ENCODE measurements at places on chromosomes 11 and 22.

DNA sequence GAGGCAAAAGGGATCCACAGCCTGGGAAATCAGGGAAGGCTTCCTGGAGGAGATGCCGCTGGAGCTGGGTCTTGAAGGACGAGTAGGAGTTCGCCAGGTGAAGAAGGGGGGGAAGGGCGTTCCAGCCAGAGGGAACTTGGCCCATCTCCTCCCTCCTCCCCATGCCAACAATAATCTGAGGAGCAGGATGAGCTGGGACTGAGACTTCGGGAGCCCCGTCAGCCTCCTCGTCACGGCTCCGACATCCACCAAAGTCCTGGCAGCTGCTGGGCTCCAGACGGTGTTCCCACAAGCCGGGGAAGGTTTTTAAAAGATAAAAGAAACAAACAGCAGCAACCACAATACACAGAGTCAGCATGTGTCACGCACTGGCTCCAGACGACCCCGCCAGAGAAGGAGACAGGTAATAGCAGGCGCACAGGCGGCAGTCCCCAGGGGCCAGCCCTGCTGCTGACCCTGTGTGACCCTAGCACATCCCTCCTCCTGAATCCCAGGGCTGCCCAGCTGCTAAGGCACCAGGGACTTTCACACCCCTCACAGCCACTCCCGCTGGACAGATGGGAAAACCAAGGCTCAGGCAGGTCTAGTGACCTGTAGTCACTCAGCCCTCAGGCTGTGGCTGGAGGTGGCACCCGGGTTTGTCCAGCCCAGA lies 37.3 kb downstream of the NUP50 start:
- no peak for DNase-seq

DNA sequence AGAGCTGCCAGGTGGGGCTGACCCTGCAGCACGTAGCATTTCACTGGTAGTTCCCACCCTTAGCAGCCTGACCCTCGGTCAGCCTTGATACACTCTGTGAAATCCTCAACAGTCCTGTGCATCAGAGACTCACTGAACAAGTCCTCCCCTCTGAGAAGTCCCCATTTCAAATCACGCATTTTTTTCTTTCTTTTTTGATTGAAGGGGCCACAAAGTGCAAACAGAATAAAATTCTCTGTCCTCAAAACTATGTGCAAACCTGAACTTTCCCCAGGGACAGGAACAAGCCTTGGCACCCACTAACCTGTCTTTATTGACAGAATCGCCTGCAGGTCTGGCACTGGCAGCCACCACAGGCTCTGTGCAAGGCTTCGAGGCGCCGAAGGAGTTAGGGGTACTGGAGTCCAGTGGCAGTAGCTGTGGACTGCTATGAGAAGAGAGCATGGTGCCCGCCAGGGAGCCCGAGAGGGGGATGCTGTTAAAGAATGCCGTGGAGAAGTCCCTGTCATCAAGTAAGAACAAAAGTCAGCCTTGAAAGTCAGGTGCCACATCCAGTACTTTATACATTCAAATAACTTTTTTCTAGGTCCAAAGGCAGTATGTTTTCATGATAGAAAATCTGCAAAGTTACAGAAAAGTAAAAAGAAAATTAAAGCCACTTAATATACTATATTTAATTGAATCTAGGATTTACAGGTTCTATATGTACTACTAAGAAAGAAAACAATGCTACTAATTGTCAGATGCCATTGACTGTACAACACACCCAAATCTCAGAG lies 53.8 kb downstream of the HIRA start:
- DNase-seq = no peak

DNA sequence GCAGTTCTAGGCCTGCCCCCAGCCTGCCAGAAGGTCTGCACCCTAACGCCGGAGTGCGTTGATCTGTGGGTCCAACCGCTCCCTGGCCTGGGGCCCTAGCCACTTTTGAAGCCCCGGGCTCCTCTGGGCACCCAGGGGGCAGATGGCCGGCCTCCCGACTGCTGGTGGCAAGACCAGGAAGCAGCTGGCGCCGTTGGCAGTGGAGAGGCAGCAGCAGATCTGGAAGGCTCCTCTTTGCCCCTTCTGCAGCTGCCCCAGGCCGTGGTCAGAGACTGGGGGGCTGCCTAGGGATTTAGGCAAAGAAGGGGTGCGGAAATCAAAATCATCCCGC lies 445 bp upstream of the VWCE start:
- DNase-seq = no peak

DNA sequence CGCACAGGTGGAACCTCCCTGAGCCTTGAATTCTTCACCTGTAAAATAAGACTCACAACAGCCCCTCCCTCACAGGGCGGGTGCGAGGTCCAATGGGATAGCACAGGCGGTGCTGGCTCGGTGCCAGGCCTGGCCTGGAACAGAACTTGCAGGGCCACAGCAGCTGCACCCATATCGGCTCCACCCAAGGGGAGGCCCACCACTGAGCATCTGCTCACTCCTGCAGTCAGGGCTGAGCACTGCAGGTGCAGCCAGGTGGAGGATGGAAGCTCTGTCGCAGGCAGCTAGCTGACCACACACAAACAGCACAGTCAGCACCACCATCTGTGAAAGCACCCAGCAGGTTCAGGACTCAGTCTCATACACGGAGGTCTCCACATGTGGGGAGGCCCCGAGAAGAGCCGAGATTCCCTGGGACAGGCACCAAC lies 19.6 kb downstream of the VPS37C start:
- no peak for DNase-seq

DNA sequence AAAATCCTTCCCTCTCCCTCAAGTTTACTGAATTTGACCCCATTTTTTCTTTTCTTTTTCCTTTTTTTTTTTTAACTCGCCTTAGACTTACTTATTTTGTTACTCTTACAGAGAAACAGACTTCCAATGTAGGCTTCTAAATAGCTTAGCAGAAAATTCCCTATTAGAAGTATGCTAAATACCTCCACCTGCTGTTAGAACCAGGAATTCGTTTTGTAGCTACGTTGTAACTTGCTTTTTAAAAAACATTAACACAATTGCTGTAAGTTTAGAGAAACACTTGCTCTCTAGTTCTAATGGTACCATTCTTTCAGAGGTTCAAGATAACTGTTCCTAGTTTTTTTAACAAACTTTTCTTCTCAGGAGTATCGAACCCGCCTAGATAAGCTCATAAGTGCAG lies 324.2 kb downstream of the DCDC1 start:
- DNase-seq = no peak

DNA sequence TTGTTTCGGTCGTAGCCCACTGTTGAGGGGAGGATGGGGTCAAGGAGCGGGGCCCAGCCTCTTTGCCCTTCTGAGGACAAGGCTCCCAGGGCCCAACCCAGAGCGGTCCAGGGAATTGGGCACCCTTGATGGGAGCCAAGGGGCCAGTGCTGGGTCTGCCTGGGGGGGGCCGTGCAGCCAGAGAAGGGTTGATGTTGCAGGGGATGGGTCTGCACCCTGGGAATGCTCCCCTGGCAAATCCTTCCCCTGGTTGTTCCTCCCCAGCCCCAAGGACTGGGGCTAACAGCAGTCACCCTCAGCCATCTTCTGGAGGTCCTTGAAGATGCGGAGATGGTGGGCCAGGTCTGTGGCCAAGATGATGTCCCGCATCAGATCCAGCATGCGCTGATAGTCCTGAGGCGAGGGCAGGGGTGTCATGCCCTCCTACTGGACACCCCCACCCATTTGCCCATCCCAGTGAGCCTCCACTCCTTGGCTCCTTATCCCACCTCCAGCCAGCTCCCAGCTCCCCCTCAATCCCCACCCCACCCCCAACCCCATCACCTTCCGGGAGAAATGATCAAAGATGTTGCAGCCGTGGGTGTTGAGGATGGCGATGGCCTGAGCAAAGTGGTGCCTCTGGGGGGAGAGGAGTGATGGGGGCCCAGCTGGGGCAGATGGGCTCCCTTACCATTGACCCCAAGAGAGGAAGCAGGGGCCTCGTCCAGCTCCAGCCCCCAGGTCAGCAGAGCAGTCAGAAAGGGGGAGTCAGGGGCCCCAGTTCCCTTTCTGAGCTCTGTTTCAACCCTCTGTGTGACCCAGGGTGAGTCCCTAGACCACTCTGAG lies 95.0 kb downstream of the PDE2A start:
- no peak for DNase-seq

DNA sequence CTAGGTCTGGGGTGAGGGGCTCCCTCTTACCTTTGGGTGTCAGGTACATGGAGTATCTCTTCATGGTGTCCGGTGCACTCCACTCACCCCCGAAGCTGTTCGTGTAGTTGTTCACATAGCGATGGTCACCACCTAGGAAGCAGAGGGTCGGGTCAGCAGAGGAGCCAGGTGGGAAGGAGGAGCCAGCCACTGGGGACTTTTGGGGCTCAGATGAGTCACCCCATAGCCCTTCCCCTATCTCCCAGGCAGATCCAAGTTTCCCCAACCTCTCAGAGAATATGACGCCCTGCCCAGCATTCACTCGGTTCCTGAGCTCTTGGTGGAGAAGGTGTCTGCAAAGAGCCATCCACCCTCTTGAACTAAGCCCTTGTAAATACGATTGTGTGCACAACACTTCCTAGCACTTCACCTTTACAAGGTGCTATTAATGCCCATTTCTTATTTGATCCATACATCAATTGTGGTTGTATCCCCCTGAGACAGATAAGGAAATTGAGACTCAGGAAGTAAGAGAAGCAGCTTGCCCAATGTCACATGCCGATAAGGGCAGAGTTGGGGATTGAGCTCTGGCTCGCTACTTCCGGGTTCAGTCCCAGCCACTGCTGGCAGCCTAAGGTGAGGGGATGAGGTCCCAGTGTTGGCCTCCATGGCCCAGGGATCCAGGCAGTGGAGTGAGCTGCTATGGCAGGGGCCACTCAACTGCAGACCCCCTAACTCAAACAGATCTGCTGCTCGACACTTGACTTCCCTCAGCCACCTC lies 14.8 kb downstream of the TRIM29 start:
- DNase-seq = no peak

- DNase-seq = no peak
Observed at GRCh38 chr11:19715373-19715772, 2.7 kb downstream of the NAV2 start.

GRCh38 chr22:50348058-50348457 lies 4.9 kb downstream of the PPP6R2 start:
- no peak for DNase-seq

DNA sequence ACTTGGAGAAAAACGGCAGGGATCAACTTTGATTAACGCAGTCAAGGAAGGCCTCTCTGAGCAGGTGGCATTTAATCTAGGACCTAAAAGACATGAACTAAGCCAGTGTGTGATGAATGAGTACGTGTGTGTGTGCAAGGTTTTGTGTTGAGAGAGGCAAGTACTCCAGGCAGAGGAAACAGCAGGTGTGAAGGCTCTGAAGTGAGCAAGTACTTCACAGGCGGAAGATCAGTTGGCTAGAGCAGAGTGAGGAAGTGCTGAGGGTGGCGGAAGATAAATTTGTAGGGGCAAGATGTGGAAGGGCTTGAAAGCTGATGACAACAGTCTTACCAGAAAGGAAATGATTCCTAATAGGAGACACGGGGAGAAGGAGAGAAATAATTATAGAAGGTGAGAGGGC lies 6.8 kb downstream of the APIP start:
- DNase-seq = no peak

DNA sequence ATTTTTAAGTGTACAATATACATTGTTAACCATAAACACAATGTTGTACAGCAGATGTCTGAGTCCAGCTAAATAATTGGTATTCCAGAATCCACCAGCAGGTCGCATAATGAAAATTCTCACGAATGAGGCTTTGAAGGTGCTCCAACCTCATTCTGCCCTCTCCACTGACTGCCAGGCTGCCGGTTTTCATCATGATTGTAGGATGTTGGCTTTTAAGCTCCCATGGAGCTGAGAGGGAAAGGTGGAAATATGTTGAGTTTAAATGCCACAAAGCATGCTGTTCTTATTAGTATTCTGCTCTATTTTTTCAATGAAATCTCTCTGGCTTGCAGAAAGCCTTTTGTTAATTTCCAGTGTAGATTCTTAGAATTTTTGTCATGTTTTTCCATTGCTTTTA lies 337.2 kb upstream of the DDI1 start:
- DNase-seq = no peak

GRCh38 chr11:111450480-111451320 lies 61.5 kb downstream of the BTG4 start:
- DNase-seq = no peak

DNA sequence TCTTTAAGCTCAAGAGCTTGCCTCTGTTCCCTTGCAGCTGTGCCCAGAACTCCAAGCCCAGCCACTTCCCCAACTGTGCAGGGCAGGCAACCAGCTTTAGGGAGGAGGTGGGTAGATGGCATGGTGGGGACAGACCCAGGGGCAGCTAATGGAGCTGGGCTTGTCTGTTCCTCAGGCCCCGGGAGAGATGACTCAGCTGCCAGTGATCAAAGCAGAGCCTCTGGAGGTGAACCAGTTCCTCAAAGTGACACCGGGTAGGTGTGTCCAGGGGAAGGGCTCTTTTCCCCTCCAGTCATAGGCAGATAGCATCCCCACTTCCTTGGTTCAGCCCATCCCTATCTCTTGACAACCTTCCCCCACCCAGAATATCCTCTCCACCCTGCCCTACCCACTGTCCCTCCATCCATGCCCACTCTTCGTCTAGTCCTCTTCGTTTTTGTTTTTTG lies 32.4 kb downstream of the CREB3L1 start:
- DNase-seq = no peak

DNA sequence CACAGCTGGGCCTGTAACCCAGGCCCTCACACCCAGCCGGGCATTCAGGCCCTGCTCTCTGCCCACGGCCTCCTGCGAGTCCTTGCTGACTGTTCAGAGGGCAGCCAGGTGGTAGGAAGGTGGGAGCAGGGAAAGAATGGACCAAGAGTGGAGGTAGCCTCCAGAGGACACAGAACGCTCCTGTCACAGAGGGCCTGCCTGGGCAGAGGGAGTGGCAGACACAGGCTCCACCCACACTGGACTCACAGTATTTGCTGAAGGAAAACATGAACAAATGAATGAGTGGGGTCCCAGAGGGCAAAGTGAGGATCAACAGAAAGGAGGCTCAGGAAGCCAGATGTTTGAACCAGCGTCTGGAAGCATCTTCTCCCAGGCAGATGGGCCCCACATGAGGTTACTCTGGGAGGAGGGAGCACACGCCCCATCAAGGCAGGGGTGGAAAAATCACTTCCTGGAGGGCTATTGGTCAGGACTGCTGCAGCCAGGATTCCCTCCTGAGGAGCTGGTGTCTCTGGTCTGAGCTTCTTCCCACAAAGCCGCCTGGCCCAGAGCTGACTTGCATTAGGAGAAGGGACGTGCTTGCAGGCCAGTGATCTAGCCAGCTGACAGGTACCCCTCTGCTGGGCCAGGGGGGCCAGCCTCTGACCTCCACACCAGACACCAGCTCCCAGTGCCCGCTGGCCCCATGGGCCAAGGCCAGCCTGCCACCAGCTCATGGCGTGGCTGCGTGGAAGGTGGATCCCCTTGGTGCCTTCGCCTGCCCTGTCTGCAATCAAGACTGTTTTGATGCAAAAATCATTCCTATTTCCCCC lies 84.0 kb downstream of the THAP12 start:
- DNase-seq = no peak

- DNase-seq = no peak
Observed at GRCh38 chr11:102302241-102302640, 15.0 kb upstream of the BIRC3 start.
